Activated CD8-positive, alpha-beta T cell treated with anti-CD3 and anti-CD28 coated beads, Interleukin-2, amount 10 ng/mL, durations not matched to agents 7 days and 5 days (primary cell): ENCODE measurements at places on chromosomes 11 and 22. TPM values are rescaled to one million over a fixed set of nuclear protein-coding genes. Genes with fewer than 3 reads are reported as not detected.
A peak's percentile ranks its signal among the peaks of the same experiment; 100 is the strongest.

GRCh38 chr11:122085264-122085663 lies 30.8 kb downstream of the BLID start:
- DNase-seq: no peak

Gene NRIP3
- total RNA-seq: 0.47 TPM

- DNase-seq: no peak
Observed at GRCh38 chr11:17580271-17580670, 33.2 kb downstream of the OTOG start.

DNA sequence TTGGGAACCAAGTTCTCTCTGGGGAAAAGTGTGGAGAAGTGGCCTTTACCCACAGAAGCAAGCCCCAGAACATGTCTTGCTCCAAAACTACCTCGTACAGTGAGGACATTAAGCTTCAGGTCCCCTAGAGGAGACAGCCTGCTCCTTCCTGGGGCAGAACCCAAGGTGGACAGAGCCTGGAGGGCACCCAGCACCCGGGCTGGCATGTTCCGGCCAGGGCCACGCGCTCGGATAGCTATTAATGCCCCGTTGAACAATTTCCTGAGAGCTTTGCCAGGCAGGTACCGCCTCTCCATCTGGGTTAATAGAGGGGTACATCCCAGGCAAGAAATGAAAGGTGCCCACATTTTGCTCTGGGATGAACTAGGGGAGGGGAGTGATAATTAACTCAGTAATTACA lies 169.0 kb upstream of the GRK3 start:
- DNase-seq: no peak

- DNase-seq: no peak
Observed at GRCh38 chr11:86988351-86988881, 33.2 kb upstream of the FZD4 start.

- DNase-seq: peak; percentile 35
Observed at GRCh38 chr22:19886605-19887255, 32.1 kb upstream of the GNB1L start.

DNA sequence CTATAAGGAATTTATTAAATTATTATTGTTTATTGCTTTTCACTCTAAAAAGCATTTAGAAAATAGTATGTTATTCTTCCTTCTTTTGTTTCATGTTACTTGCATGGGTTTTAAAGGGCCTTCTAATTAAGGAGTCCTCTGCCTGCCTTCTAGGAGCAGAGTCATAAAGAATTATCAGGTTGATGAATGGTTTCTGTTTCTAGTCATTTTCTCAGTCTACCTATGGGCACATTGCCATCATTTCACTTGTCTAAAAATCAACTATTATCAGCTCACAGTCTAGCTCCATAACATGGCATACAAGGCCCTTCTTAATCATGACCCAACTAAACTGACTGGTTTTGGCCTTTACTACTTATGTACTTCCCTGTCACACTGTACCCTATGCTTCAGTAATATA lies 16.2 kb downstream of the DYNC2H1 start:
- no peak for DNase-seq

DNA sequence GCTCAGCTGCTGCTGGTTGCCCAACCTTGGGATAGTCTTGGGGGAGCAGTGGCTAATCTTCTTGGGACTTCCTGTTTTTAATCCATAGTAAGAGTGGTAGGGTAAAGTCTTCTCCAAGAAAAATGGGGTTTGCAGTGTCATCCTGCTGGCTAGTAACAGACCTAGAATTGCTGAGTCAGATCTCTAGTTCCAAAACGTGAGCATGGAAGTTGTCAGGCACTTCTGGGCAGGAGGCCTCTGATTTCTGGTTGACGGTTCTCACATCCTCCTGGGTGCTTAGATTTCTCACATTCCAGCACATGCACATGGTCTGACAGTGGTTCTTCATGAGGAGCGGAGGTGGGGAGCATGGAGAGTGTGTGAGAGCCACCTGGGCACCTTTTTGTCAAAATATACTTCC lies 410.0 kb downstream of the OPCML start:
- no peak for DNase-seq
